ENCODE measurements at places on chromosomes 2 and 18. TPM values are rescaled to one million over a fixed set of nuclear protein-coding genes. Genes with fewer than 3 reads are reported as not detected.

DNA sequence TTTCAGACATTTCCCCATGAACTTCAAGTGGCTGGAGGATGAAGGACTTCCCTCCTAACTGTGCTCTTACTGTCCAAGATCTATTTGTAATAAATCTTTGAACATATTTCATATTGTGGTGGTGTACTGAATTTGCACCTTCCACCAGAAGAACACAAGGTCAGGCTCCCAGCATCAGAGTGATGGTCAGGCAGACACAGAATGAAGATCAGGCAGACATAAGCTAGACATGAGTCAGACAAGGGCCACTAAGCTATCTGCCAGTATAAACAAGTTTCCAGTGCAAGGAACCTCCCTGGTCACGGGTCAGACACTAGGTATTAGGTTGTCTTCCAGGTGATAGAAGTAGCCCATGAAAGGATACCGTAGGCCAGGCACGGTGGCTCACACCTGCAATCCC lies 20.0 kb downstream of the AQP12B start:
- peaks cover 4% of the 10 kb centered on the region for H3K27me3 ChIP-seq
- no peak overlapping the region for H3K4me3 ChIP-seq
- no peaks in the 10 kb centered on the region for H3K36me3 ChIP-seq
- no peaks in the 10 kb centered on the region for H3K4me1 ChIP-seq
- no peak overlapping the region for H3K27ac ChIP-seq

DNA sequence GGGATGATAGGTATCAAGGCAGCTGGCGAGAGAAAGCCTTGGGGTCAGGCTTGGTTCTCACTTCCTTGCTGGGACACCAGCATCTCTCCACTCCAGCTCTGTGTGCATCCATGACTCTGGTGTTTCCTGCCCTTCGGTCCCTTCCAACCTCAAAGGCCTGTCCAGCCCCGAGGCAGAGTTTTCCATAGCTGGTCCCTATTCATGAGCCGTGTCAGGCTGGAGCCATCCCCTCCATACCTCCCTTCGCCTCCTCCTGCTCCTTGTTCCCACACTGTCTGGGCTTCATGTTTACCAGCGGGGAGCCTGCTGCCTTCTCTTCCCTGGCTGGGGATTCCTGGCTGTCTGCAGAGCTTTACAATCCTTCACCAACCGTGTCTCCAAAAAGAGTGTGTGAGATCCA lies 51.2 kb downstream of the DYSF start:
- H3K4me1 ChIP-seq, result no peaks in the 10 kb centered on the region
- no peak for DNase-seq
- H3K27me3 ChIP-seq, result no peaks in the 10 kb centered on the region

DNA sequence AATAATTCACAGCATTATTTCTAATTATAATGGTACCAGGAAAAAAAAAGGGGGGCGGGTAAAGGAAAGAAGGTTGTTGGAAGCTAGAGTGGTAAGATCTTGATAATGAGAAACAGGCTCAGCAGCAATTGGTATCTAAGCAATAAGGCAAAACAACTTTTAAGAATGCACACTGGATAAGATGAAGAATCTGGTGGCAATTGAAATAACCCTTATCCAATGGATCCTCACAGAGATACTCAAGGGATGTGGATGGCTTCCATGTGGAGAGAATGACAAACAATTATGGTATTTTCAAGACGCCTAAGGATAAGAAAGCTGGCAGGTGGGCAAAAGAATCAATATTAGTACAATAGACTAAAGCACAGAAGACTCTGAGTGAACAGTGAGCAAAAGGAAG lies 153.6 kb downstream of the UPP2 start:
- H3K27ac ChIP-seq, result no peak overlapping the region
- DNase-seq, result no peak
- H3K27me3 ChIP-seq, result no peaks in the 10 kb centered on the region
- no peaks in the 10 kb centered on the region for H3K4me1 ChIP-seq
- H3K36me3 ChIP-seq, result no peaks in the 10 kb centered on the region

GRCh38 chr2:211068108-211068780 lies 511.8 kb downstream of the CPS1 start:
- H3K27me3 ChIP-seq, result no peaks in the 10 kb centered on the region
- no peak overlapping the region for H3K4me3 ChIP-seq

- DNase-seq, result no peak
- no peaks in the 10 kb centered on the region for H3K36me3 ChIP-seq
- H3K4me1 ChIP-seq, result no peaks in the 10 kb centered on the region
- H3K27ac ChIP-seq, result no peak overlapping the region
- H3K27me3 ChIP-seq, result no peaks in the 10 kb centered on the region
- no peak overlapping the region for H3K4me3 ChIP-seq
Observed at GRCh38 chr2:68726608-68727367, 7.8 kb upstream of the ARHGAP25 start.

DNA sequence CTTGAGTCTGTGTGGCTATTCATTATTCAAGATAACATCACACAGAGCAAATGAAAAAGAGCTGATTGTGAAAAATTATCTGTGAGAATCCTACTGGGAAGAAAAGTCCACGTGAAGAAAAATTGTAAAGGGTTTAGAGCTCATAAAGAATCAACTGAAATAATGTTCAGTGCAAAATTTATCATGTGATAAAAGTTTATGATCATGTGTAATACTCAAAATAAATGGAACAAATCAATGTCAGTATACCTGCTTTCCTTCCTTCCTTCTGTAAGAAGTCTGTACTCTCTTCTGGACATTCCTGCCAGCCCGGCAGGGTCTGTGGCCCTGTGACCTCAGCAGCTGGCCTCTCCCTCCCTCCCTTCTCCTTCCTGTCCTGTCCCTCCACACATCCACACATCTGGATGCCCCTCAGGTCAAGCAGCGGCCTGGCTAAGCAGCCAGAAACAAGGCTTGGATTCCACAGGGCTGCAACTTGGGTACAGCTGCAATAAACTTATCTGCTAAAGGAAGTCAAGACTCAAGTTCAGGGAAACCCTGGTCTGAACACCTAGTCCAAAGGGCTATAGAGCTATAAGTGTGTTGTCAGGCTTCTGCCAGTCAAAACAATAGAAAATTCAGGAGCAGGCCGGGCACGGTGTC lies 172.1 kb downstream of the MREG start:
- DNase-seq, result peak; percentile 20
- no peak overlapping the region for H3K27ac ChIP-seq
- H3K4me3 ChIP-seq, result no peak overlapping the region

DNA sequence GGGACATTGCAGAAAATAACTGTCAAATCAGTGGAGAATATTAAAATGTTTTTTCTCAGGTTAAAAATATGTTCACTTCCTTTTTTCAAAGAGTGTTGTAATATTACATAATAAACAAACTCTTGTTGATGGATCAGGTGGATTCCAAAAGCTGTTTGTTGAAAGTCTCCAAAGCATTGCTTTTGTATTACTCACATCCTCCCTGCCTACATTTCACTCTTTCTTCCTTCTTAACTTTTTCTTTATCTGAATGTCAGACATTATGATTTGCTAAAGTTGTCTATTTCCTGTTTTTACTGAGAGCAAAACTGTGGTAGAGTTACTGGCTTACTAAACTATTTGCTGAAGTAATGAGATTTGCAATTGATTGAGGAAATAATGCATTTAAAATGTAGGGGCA lies 92.1 kb downstream of the CDH19 start:
- DNase-seq, result no peak
- no peak overlapping the region for H3K4me3 ChIP-seq
- H3K4me1 ChIP-seq, result peaks cover 8% of the 10 kb centered on the region
- H3K27me3 ChIP-seq, result no peaks in the 10 kb centered on the region
- H3K36me3 ChIP-seq, result no peaks in the 10 kb centered on the region

DNA sequence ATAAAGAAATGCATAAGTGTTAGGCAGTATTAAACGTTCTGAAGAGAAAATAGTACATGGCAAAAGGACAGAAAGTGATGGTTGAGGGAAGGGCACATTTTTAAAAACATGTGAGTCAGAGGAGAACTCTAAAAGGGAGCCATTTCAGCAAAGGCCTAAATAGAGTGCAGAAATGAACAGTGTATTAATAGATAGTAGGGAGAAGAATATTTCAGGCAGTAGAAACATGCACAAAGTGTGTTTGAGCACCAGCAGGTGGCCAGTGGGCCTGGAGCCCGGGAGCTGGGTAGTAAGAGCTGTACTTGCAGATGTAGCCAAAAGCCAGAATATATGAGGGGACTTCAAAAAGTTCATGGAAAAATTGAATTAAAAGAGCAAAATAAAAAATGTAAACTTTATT lies 288.1 kb upstream of the FIGN start:
- no peak overlapping the region for H3K4me3 ChIP-seq
- no peak overlapping the region for H3K27ac ChIP-seq
- no peaks in the 10 kb centered on the region for H3K36me3 ChIP-seq
- DNase-seq, result no peak
- H3K4me1 ChIP-seq, result no peaks in the 10 kb centered on the region

DNA sequence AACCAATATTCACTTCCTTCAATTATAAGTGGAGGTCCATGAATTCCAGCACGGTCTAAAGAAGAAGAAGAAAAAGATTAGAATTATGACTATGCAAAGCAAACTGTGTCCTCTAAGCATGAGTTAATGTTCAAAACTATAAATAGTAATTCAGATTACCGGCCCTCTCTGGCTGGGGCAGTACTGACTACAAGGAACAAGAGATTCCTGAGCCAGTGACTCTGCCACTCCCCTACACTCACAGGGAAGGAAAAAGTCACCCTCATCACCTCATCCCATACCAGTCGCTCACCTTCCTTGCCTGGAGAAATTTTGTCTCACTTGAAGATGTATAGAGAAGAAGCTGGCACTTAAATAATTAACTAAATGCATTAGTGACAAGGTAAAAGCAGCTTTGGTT lies 56.5 kb upstream of the CD302 start:
- no peak overlapping the region for H3K4me3 ChIP-seq
- no peak for DNase-seq
- no peak overlapping the region for H3K27ac ChIP-seq
- no peaks in the 10 kb centered on the region for H3K27me3 ChIP-seq

DNA sequence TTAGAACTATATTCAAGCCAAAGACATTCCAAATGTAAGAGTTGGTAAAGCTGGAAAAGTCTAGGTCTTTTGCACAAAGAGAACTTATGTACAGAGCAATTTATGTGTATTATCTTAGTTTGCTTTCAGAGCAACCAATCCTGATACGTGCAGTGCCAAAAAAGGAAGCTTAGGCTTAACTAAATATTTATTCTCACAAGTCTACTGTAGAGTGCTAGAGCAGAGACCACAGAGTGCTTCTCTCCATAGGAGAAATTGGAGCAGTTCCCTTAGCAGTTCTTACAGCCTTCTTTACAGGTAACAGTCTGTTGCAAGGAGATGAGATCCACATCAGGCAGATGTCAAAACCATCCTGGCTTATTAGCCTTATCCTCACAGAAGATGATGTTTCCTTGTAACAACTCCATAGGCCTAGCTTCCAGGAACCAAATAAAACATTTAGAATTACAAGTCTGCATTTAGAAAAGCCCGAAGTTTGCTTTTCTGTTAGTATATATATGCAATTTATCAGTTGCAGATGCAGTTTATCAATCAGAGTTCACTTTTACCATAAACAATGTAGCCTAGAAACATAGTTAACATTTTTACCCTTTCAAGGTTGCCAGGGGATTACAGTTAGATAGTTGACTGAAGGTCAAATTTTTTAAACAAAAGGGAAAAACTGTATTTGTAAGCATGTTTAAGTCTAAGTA lies 250.6 kb upstream of the KCNJ3 start:
- no peaks in the 10 kb centered on the region for H3K4me1 ChIP-seq
- H3K27ac ChIP-seq, result no peak overlapping the region
- no peaks in the 10 kb centered on the region for H3K27me3 ChIP-seq
- no peaks in the 10 kb centered on the region for H3K36me3 ChIP-seq
- no peak for DNase-seq

DNA sequence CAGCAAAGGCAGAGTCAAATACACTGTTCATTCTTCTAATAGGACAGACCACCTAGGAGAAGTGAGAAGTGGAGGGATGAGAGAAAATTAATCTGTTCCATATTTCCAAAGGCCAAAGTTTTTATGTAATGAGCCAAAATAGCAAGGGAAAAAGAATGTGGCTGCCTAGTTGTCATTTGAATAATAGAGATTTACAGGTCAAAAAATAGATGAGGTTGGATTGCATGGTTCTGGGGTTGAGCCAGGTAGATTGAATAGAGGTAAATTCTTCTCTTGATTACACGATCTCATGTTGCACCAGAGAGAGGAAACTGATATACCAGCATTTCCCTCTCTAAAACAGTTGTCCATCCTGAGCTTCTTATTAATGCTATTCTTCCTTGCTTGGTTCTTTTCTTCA lies 325.8 kb downstream of the CCDC178 start:
- H3K27me3 ChIP-seq, result no peaks in the 10 kb centered on the region
- H3K4me1 ChIP-seq, result no peaks in the 10 kb centered on the region
- no peaks in the 10 kb centered on the region for H3K36me3 ChIP-seq
- no peak overlapping the region for H3K27ac ChIP-seq
- DNase-seq, result no peak

- peaks cover 10% of the 10 kb centered on the region for H3K4me1 ChIP-seq
- H3K4me3 ChIP-seq, result peak overlapping the region; percentile 29
- no peaks in the 10 kb centered on the region for H3K27me3 ChIP-seq
- H3K27ac ChIP-seq, result no peak overlapping the region
Observed at GRCh38 chr2:219484343-219485200, 14.1 kb upstream of the GMPPA start.

DNA sequence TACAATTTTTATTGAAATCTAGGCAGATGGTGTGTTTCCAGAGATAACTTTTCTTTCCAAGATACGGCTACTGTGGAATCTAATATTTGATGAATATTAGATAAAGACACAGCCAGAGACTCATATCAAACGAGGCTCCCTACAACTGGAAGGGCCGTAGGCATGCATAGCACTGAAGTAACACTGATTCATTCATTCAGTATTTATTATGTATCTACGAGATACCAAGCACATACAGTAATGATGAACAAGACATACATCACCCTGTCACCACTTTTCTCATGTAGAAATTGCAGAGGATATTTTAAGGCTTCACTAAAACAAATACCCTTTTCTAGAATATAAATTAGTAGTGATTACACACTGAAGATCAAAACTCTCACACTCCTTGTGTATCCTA lies 74.5 kb downstream of the KCTD18 start:
- H3K27ac ChIP-seq, result no peak overlapping the region
- H3K27me3 ChIP-seq, result no peaks in the 10 kb centered on the region
- no peak overlapping the region for H3K4me3 ChIP-seq
- DNase-seq, result no peak

GRCh38 chr18:50111398-50111797 lies 83.5 kb downstream of the MYO5B start:
- H3K4me1 ChIP-seq, result no peaks in the 10 kb centered on the region
- no peak overlapping the region for H3K27ac ChIP-seq
- no peaks in the 10 kb centered on the region for H3K36me3 ChIP-seq

GRCh38 chr18:21321711-21322110 lies 79.7 kb downstream of the GREB1L start:
- no peak overlapping the region for H3K27ac ChIP-seq
- H3K36me3 ChIP-seq, result no peaks in the 10 kb centered on the region
- H3K4me1 ChIP-seq, result no peaks in the 10 kb centered on the region
- no peak overlapping the region for H3K4me3 ChIP-seq

GRCh38 chr2:82158150-82158549 lies 1853.6 kb upstream of the LRRTM1 start:
- no peaks in the 10 kb centered on the region for H3K27me3 ChIP-seq
- H3K4me3 ChIP-seq, result no peak overlapping the region
- H3K27ac ChIP-seq, result no peak overlapping the region
- no peaks in the 10 kb centered on the region for H3K4me1 ChIP-seq
- DNase-seq, result no peak
- no peaks in the 10 kb centered on the region for H3K36me3 ChIP-seq

- no peaks in the 10 kb centered on the region for H3K27me3 ChIP-seq
- no peaks in the 10 kb centered on the region for H3K4me1 ChIP-seq
- H3K4me3 ChIP-seq, result no peak overlapping the region
Observed at GRCh38 chr2:29650631-29651097, 270.7 kb downstream of the ALK start.

M1AP gene
- total RNA-seq, result not detected

FZD7 gene
- total RNA-seq, result 14.2 TPM

RNPEPL1 gene
- total RNA-seq, result 63.5 TPM

CD8B2 gene
- total RNA-seq, result not detected

RBM44 gene
- under 0.01 TPM for total RNA-seq

ANAPC1 gene
- 61.5 TPM for total RNA-seq

CD8B gene
- not detected for total RNA-seq

TOGARAM2 gene
- 10.5 TPM for total RNA-seq

GPD2 gene
- 78.0 TPM for total RNA-seq
